ENCODE measurements at places on chromosomes 16 and 17.

DNA sequence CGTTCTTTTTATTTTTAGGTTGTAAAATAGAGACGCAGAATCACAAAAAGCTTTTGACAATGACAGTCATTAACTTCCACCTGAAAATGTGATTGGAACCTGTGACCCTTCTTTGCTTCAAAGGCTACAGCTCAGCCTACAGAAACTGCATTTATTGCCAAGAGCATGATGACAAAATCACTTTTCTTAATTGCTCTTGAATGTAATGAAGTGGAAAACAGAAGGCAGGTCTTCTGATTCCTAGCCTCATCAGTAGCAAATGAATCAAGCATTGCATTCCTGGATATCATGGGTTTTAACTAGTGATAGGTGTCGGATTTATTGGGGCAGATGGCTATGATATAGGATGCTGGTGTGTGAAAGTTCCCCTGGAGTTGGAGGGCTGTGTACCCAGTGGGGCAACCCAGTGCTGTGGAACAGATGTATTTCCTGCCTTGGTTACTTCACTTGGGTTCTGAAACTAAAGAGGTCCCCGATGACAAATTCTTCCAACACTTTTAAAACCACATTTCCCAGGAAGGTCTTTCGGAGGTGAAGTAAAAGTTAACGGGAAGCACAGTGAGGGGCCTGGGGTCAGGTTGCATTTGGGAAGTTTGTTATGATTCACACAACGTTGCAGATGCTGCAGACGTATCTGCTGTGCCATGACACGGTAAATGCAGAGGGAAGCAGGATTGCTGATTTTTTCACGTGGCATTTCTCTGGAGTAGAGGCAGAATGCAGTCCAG lies 127.5 kb downstream of the HS3ST3A1 start:
- DNase-seq = no peak

GRCh38 chr17:37506678-37507077 lies 17.0 kb downstream of the DUSP14 start:
- DNase-seq = no peak

- DNase-seq = no peak
These were observed 73.5 kb upstream of the DNAJA2 start for GRCh38 chr16:47046726-47047523.

- DNase-seq = no peak
These were observed 29.2 kb downstream of the SOX8 start for GRCh38 chr16:1010815-1011214.

- DNase-seq = no peak
These were observed 20.7 kb downstream of the ADAP2 start for GRCh38 chr17:30942308-30943079.
